ENCODE measurements at places on chromosomes 6 and 20.
A peak's percentile ranks its signal among the peaks of the same experiment; 100 is the strongest.

GRCh38 chr6:33607784-33608161 lies 13.3 kb upstream of the ITPR3 start:
- no peak for DNase-seq

GRCh38 chr6:10393544-10394225 lies 21.2 kb downstream of the TFAP2A start:
- no peak for DNase-seq

DNA sequence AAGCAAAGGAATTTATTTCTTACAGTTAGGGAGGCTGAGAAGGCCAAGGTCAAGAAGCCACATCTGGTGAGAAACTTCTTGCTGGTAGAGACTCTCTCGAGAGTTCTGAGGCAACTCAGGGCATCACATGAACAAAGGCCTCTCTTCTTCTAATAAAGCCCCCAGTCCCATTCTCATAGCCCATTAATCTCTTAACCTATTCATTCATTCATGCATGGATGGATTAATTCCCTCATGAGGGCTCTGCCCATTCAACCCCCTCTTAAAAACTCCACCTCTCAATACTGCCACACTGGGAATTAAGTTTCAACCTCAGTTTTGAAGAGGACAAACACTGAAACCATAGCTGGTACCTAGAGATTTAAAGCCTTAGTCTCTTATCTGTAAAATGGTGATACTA lies 217.9 kb upstream of the SPTLC3 start:
- DNase-seq, result no peak

- no peak for DNase-seq
Measured at GRCh38 chr20:61803416-61803914, 262.2 kb downstream of the TAF4 start.

DNA sequence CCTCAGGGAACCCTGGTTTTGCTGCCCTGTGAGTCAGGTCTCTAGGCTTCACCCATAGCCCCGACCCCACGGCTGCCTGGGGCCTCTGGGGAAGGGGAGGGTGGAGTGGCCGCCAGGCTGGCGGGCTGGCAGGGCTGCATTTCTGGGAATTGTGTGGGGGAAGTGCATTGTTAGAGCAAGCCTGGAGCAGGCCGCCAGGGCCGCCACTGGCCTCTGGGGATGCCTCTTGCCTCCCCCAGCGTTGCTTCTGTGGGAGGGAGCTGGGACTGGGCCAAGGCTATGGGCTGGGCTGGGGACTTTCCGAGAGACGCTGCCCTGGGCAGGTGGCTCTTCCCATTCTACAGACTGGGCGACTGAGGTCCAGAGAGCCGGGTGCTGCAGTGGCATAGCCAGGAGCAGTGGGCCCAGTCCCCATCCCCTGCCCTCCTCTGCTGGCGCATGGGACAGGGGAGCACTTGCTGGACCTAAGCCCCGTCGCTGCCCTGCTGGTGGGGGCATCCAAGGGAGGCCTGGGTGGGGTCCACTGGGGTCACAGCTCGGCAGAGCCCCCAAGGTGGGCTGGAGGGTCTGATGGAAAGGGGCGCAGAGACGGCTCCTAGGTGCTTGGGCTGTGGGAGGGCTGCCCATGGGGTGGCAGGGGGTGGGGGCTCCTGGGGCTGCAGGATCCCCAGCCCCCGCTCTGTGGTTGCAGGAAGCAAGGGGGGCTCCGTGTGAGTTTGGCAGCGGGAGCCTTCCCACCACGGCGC lies 6.6 kb upstream of the SOX18 start:
- peak; percentile 49 for DNase-seq

DNA sequence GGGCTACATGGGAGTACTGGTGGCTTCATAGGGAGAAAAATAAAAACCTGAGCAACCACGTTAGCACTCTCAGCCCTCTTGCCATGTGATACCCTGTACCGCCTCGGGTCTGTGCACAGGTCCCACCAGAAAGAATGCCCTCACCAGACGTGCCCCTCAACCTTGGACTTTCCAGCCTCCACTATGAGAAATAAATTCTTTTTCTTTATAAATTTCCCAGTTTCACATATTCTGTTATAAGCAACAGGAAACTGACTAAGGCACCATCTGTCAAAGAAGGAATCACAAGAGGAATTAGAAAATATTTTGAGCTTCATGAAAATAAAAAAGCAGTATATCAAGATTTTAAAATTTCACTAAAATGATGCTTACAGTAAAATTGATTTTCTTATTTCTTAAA lies 168.4 kb upstream of the BMP5 start:
- no peak for DNase-seq

DNA sequence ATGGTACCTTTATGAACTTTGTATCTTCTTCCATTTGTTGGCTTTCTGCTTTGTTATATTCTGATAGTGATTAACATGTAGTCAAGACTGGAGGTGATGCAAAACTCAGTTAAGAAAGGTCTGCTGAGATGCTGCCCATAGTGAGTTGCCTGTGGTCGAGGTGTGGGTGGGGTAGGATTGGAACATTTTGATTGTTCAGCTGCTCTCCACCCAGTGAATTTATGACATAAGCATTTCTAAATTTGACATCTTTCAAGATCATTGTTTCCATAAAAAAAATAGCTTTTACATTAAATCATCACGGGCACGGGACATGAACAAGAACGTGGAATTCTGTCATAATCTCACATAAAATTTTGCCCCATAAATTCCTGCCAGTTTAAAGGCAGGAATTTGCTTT lies 146.6 kb upstream of the POU3F2 start:
- no peak for DNase-seq

DNA sequence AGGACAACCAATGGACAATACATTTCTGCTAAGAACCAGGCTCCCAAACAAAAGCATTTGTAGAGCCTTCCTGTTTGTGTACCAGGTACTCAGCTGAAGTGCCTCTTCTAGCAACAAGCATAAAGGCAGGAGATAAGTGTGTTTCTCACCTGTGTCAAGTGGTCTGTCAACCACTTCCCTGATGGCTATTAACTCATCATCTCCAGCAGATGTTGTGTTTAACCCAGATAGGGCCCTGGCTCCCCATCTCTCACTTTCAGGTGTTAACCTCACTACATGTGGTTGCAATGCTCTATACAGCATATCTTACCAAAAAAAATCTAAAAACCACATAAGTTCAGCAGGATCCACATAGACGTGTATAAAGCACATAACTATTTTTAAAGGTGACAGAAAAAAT lies 9.6 kb upstream of the IL17A start:
- DNase-seq, result no peak

DNA sequence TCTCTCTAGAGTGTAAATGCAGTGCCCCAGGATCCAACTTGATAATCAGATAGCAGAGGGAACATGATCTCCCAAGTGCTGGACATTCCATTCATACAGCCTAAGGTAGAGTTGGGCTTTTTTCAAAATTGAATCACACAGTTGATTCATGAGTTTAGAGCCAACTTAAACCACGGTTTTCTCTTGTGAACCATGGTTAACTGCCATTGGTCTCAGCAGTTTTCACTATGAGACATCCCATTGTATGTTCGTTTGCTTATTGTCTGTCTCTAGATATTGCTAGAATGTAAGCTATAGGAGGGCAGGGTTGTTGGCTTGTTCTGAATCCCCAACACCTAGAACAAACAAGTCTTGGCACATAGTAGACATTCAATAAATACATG lies 37.2 kb upstream of the TAF8 start:
- DNase-seq, result no peak

DNA sequence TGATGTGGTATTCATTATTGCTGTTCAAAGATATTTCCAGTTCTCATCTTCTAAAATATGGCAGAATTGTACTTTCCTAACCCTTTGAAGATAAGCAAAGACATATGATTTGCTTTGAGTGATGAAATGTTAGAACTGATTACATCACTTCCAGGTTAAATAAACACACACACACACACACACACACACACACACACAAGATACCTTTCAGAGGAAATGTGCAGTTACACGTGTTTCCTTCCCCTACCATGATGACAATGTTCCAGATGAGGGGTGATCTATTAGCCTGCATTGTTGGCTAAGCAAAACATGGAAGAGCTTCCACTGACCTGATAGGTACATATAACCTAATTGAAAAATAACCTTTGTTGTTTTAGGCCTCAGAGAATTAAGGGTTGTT lies 11.7 kb upstream of the FRK start:
- no peak for DNase-seq

DNA sequence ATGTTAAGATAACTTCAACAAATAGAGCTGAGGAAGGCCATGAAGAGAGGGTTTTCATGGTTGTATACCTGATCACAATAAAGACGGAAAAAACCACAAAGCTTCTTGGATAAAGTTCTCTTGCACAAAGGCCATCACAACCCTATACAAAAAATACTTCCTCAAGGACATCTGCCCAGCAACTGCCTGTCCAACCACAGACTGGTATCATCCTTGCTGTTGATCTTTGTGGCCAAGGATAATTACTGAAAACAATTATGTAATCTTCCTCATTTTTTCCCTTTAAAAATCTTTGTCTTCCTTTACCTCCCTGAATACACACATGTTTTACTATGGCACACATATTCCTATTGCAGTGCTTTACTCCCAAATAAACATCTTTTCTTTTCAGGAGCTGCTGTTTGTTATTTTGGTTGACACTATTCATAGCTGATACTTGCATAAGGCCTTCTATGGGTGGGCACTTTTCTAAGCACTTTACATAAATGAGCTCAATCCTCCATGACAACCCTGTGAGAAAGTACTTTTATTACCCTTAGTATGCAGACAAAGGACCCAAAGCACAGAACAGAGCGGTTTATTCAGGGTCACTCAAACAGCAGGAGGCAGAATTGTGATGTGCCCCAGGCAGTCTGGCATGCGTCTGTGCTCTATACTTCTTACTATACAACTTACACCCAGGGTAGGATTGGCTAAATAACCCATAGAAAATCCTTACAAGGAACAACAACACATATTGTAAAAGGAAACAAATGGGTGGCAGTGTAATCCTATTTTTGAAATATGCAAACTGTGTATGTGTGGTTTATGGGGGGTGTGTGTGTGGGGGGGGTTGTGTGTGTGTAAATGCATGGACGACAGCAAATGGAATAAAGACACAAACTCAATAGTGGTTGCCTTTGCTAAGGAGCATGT lies 35.1 kb downstream of the SNRNP48 start:
- no peak for DNase-seq

- no peak for DNase-seq
Measured at GRCh38 chr6:18820725-18821124, 433.6 kb downstream of the RNF144B start.

- no peak for DNase-seq
Measured at GRCh38 chr6:106134087-106134770, 48.1 kb downstream of the PRDM1 start.

- no peak for DNase-seq
Measured at GRCh38 chr20:10312111-10312510, 93.5 kb downstream of the SNAP25 start.

- no peak for DNase-seq
Measured at GRCh38 chr20:33370291-33370690, 31.0 kb downstream of the CDK5RAP1 start.
